ENCODE measurements at places on chromosomes 1 and 21. TPM values are rescaled to one million over a fixed set of nuclear protein-coding genes. Genes with fewer than 3 reads are reported as not detected.

GRCh38 chr1:44642255-44642654, 32.0 kb downstream of the TMEM53 start:
- no peaks in the 10 kb centered on the region for H3K4me1 ChIP-seq
- H3K36me3 ChIP-seq = peaks cover 2% of the 10 kb centered on the region
- no peaks in the 10 kb centered on the region for H3K27me3 ChIP-seq
- DNase-seq = no peak

DNA sequence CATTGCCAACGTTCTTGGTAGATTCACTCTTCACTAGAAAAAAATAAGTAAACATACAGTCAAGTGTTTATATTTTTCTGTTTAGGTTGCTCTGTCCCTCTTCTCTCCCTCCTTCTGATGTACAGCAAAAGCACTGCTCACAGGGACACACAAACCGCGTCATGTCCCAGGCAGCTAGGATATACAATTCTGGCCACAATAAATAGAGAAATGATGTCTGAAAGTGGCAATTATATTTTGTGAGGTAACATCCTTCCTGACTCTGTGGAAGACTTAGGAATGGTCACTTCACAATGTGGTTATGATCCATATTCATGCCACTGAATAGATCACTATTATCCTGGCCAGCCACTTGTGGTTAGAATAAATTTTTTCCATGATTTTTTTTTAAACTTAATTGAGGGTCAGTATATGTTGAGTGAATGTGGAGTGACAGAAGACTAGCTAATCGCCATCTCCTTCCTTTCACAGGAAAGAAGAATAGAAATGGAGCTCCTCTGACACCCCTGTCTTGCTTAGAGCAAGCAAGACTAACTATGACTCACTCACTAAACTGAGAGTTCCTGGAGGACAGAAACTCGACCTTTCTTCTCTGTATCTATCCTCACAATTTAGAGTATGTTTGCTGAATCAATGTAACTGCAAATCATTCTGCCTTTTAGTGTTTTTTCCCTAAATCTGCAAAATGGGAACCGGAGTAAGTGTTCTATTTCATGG, 54.0 kb downstream of the ZNHIT6 start:
- H3K27ac ChIP-seq = no peak overlapping the region
- peaks cover 8% of the 10 kb centered on the region for H3K4me1 ChIP-seq
- H3K36me3 ChIP-seq = no peaks in the 10 kb centered on the region
- no peak for DNase-seq
- H3K4me3 ChIP-seq = no peak overlapping the region

- DNase-seq = no peak
- no peaks in the 10 kb centered on the region for H3K36me3 ChIP-seq
- H3K4me1 ChIP-seq = no peaks in the 10 kb centered on the region
- H3K4me3 ChIP-seq = no peak overlapping the region
- H3K27ac ChIP-seq = no peak overlapping the region
These were observed 190.2 kb downstream of the CAMTA1 start for GRCh38 chr1:6975331-6976043.

DNA sequence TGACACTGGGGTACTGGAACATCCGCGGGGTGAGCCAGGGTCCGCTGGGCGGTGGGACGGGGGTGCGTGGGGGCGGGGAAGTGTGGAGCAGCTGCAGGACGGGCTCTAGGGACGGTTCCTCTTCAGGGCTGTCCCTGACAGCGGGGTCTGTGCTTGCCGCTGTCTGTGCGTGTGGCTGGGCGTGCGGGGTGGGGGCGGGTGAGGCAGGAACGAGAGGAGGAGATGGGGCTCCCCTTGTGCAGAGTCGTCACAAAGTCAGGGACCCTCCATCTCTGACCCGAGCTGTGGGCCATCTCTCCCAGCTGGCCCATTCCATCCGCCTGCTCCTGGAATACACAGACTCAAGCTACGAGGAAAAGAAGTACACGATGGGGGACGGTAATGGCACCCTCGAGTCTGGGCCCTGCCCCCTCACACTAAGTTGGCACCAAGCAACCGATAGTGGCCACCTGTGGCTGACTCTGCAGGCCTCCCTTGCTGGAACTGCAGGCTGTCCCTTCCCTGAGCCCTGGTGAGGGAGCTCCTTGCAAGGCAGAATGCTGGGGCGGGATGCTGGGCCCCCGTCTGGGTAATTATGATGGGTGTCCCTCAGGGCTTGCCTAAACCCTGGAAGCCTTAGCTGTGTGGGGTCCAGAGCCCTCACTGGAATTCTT, 392 bp downstream of the GSTM2 start:
- no peak for DNase-seq
- no peak overlapping the region for H3K27ac ChIP-seq
- H3K4me1 ChIP-seq = no peaks in the 10 kb centered on the region

Gene BRDT
- total RNA-seq = not detected
